ENCODE measurements at places on chromosomes 5 and 9.

DNA sequence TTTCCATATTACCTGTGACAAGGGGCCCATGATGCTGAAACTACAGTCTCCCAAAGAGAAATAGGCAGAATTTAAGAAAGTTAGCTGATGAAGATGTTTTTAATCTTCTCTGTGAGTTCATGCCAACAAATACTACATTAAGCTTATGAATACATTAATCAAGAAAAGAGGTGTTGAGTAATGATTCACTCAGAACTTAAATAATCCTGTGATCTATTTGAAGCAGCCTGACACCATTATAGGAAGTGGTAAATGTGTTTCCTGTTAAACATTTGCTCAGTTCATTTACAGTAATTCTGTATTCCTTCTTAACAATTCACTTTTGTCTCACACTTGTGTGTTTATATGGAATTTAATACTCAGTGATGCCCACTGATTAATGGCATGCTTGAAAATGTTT lies 75.0 kb upstream of the IZUMO3 start:
- no peak for DNase-seq

GRCh38 chr9:35396560-35397215 lies 93.2 kb upstream of the RUSC2 start:
- DNase-seq, result no peak

- no peak for DNase-seq
Measured at GRCh38 chr9:112112941-112113681, 62.0 kb downstream of the SUSD1 start.

DNA sequence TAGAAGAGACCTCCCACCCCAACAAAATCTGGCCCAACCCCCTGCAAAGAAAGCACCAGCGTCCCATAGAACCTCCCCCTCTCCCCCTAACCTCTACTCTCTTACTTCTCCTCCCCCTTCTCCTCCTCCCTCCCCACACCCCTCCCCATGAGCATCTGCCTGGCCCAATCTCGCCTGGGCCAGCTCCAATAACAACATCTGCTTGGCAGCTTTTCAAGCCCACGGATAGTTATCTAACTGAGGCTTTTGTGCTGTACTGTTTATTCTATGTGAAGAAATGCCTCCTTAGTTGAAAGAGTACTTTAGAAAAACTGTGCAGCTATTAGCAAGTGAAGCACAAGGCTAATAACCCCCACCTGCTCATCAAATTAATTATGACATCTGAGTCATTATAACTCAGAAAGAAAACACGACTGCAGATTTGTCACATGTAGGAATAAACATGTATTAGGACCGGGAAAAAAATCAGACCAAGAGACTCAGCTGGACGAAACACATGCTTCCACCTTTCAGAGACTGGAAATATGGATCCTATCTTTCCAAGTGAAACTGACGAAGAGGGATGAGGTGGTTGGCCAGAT lies 42.8 kb downstream of the NFIB start:
- peak; percentile 73 for DNase-seq

DNA sequence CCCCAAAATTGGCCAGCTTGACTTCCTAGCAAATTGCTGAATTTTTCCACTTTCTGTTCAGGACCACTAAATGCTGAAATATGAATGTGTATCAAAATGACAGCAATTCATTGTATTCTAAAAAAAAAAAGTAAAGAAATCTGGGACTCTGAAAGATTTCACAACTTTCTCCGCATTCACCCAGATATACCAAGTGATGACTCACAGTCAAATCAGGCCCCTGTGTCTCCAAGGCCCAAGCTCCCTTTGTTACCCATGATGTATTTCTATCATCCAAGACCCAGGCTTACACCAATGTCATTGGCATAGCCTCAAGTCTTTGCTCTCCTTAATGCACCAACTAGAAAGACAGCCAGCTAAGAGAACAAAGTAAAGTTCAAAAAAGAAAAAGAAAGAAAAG lies 493.9 kb downstream of the NTRK2 start:
- no peak for DNase-seq

DNA sequence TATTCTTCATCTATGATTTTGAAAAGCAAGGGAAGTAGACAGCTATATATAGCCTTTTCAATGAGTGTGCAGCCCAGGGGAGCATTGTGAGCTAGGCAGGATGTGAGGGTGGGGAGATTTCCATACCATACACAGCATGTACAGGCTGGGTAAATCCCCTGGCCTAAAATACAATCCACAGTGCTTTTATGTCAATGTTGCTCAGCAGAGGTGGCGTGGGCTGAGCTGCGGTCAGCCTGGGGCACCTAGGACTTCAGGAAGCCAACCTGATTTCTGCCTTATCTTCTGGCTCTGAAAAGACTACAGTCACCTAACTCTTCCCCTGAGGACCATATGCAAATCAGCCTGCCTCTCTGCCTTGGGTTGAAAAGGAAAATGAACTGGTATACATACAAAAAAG lies 6.3 kb upstream of the GARIN3 start:
- no peak for DNase-seq

DNA sequence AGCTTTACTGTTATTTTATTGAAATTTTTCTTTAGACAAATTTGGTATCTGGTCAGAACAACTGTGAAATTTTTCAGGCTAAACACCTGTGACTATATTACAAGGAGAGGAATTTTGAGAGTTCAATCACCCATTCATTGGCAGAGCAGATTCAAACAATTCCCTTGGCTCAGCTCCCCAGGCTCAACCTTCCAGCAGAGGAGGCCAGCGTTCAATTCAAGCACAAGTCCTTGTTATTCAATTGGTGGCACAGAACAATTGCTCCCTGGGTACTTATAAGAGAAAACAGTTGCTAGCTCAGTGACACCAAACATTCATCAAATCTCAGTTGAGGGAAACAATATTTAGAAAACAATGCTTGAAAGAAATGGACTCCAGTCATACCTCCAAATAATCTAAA lies 83.3 kb downstream of the SUSD1 start:
- DNase-seq, result peak; percentile 36

GRCh38 chr9:8643896-8644295 lies 844.3 kb upstream of the DMAC1 start:
- DNase-seq, result no peak

GRCh38 chr9:97961361-97961760 lies 21.8 kb upstream of the ANP32B start:
- DNase-seq, result no peak

DNA sequence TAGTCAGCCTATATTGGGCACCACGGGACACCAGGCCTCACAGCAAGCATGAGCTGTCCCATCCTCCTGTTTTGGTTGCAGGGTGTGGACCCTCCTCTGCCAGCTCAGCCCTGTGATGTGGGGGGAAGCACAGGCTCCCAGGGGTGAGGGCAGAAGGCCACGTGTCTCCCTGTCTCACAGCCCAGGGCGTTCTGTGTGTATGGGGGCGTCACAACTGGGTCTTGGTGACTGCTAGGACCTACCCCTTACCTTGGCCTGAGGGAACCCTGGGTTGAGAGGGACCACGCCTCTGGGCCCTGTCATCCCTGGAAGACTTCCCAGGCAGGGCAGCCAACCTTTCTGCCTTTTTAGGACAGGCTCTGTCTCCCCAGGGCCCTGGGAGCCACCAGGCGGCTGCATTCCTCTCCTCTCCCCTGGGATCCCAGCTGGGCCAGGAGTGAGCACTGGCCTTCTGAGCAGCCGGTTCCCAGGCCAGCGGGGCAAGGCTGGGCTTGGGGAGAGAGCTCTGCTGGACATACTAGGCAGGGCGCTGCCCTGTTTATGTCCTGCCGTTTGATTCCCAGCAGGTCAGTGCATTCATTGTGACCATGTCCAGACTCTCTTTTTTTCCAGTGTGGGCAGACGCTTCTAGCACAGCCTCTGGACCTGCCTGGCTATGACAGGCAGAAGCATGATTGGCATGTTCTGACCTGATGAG lies 97.4 kb downstream of the DAB2IP start:
- no peak for DNase-seq

- DNase-seq, result no peak
Measured at GRCh38 chr9:135321580-135321979, 158.0 kb upstream of the PPP1R26 start.

- DNase-seq, result no peak
Measured at GRCh38 chr5:93715761-93716160, 25.6 kb downstream of the POU5F2 start.

DNA sequence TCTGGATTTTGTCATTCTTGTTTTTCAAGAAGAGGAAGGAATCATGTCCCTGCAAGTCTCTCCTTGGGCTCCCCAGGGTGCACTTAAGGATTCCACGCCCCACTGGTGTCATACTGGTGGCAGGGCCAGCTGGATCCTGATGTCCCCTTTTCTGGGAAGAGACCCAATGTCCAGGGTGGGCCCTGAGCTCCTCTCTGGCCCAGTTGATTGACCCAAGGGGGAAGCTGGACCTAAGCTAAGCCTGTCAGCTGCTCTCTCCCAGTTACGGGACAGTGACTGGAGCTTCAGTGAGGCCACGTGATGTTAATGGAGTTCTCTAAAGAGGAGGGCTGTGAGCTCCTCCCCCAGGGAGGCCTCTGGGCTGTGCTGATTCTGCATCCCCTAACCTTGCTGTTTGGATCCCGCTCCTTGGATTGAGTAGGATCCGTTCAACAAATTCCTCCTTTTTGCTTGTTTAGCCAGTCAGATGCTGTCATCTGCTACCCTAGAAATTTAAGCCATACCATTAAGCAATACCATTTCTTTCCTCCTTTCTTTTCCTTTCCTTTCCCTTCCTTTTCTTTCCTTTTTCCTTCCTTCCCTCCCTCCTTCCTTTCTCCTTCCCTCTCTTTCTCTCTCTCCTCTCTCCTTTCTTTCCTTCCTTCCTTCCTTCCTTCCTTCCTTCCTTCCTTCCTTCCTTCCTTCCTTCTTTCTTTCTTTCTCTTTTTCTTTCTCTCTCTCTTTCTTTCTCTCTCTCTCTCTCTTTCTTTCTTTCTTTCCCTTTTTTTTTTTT lies 17.2 kb downstream of the NKX2-5 start:
- no peak for DNase-seq

- peak; percentile 84 for DNase-seq
Measured at GRCh38 chr5:149381986-149382338, 2.9 kb upstream of the IL17B start.

- DNase-seq, result no peak
Measured at GRCh38 chr5:36277521-36278176, 24.1 kb downstream of the RANBP3L start.

- no peak for DNase-seq
Measured at GRCh38 chr9:107216329-107216728, 66.8 kb upstream of the RAD23B start.

DNA sequence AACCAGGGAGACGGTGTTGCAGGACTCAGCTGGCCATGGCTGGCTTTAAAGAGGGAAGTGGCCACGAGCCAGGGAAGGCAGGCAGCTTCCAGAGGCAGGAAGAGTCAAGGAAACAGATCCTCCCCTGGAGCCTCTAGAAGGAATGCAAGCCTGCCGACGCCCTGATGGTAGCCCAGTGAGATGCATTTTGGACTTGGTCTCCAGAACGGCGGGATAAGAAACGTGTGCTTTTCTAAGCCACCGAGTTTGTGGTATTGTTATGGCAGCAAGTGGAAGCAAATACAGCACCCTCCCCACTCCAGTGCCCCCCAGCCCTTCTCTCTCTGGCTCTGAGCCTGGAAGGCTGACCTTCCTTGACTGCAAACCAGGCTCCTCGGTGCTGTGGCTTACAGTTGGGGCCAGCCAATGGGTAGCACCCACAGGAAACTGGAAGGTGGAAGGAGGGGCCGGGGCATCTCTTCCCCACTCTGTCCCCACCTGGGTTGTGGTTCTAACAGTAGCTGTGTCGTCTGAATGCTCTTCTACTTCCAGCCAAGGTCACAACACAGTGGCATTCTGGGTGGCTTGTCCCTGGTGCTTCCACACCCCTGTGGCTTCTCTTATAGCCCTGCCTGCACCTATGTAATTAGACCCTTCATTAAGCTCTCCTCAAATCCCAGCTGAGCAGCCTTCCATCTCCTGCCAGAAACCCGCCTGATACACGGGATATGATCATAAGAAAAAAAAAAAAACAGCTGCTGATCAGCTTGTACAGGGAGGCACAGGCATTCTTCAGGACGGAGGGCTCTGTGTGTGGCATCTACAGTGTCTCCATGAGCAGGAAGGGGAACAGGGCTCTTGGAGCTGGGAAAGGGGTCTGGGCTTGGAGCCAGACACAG lies 29.9 kb upstream of the UNC5A start:
- no peak for DNase-seq

DNA sequence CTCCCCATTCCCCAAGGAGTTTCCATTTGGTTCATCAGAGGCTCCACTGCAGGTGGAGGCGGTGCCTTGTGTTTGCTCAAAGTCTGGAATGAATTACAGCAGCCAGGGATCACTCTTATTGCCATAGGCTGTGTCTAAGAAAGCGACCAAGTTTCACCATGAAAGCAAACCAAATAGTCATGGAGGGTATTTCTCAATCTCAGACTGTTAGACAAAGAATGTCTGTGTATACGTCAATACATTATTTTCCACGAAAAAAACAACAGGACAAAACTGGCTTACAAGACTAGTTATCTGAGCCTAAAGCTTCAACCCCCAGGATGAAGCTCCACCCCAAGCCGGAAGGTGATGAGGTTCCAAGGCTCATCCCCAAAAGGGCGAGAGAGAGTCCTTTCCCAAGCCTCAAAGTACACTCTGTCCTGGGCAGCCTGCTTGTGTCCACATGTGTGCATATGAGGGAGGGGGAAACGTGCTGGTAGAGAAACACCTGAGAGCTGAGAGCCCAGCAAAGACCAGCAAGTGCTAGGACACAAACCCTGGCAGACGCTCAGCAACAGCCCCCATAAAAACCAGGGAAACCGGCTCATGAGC lies 4.3 kb downstream of the B4GALT1 start:
- no peak for DNase-seq

DNA sequence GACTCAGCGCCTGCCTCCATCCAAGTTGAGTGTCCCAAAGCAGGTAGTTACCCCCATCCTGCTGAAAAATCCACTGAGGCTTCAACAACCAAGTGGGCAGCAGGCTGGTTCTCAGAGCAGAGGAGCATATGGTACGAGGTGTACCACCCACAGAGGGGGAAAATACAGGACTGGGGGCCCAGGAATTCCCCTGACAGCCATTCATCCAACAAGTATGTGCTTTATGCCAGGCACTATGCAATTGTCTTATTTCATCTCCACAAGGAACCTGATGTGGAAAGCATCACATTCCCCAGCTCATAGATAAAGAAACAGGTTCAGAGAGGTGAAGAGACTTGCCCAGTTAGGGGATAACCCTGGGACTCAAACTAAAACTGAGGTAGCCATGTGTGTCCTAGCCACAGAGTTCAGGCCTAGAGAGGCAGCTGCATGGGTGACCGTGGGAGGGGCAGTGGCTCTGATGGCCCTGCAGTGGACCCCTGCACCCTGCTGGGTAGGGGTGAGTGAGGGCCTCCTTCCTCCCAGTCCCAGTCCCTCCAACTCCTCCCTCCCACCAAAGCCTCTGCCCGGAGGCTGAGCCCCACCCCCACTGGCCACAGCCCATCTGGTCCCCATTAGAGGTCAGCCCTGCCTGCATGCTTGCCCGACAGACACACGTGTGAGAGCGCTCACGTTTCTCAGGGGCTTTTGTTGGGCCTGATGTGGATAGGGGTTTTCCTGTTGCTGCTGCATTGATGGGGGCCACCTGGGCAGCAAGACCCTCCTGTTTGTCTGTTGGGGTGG lies 11.5 kb downstream of the PDLIM4 start:
- DNase-seq, result no peak

DNA sequence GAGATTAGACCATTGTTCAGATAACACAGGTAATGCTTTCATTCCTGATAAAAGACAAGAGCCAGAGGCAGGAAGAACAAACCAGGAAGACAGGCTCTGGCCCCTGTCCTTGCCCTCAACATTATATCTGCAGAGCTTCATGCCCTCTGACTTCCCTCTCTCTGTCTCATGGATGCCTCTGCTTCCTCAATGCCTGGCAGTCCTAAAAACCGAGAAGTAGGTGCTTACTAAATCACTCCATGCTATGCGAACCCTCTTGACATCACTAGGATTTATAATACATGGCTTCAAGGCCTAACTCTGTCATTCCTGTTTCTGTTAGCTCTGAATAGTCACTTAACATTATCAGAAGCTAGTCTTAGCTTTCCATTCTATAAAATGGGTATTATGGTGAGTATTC lies 117.8 kb downstream of the TLR4 start:
- no peak for DNase-seq

Measured in OCI-M1 (cell line).